ENCODE measurements at places on chromosomes 1 and 21.

- DNase-seq = no peak
These were observed 103.6 kb downstream of the SMYD2 start for GRCh38 chr1:214384373-214385079.

DNA sequence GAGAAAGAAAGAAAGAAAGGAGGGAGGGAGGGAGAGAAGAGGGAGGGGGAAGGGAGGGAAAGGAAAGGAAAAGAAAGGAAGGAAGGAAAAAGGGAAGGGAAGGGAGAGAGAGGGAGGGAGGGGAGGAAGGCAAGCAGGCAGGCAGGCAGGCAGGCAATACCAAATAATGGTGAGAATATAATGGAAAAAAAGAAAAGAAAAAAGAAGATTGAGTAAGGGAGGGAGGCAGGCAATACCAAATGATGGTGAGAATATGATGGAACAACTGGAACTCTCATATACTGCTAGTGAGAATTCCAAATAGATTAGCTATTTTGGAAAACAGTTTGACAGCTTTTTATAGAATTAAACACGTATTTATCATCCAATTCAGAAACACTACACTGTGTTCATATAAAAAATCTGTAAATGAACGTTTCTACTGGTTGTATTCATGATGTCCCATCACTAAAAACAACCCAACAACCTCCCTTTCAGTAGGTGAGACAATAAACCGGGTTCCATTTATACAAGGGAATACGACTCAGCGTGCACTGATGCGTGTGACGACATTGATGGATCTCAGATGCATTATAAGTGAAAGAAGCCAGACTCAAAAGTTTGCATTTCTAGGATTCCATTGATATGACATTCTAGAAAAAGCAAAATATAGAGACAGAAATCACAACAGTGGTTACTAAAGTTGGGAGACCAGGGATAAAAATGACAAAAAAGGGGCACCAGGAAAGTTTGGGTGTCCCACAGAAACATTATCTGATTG is 226.4 kb downstream of the DSCAM start:
- no peak for DNase-seq

DNA sequence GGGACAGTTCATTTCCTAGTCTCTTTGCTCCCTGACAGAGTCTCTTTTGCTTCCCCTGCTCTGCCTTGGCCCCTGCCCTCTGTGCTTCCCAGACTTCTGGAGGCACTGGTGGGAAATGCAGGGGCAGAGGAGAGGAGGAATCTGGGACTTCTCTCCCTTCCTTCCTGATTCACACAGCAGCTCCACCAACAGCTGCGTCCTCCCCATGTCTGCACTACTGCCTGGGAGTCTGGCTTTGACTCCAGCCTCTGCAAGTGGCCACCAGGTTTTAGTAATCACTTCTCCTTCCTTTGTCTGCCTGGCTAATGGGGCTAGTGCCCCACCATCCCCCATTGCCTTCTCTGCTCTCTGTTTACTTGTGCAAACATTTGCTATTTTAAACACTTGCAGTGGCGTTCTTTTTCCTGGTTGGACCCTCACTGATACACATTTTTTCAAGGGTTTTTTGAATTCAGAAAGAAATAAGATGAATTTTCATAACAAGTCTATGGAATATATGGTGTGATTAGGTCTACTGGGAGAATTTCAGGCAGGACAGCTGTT is 21.9 kb downstream of the FASLG start:
- DNase-seq = no peak

DNA sequence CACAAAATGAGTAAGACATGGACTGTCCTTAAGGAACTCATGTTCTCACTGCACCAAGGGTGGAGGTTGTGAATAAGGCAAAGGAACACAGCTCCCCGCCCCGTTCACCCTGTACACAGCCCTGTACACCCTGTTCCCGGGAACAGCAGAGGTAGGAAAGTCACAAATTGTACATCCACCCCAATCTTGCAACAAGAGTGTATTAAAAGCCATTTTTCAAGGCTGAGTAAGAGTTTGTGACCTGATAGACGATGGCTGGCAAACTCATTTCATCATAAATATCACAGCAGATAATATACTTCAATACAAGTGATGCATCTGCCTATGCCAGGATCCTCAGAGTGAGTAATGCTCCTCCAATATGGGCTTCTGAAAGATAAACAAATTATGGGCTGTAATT is 52.5 kb upstream of the CAMK1G start:
- no peak for DNase-seq

DNA sequence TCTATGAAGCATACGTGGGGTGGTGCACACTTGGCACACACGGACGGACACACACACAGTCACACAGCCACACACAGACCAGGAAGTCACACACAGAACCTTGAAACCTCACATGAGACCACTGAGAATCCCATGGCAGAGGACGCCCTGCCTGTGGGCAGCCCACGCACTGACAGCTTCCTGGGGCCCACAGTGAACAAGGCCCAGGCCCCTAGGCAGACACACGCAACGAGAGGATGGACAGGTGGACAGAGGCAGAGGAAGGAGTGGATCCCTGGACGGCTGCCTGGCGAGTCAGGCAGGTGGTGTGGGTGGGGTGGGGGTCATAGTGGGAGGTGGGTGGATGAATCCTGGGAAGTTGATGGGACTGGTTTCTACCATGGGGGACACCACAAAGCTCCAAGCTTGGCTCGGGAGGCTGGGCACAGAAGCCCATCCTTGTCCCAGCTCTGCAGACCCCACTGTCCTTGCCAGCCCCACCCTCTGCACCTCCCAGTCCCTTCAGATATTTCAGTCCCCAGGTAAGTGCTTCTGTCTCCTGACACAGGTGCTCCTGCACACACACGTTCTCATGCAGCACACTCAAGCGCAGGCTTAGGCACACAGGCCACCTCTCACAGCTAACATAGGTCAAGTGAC is 49.1 kb downstream of the WNT9A start:
- no peak for DNase-seq

- no peak for DNase-seq
These were observed 8.3 kb upstream of the COL16A1 start for GRCh38 chr1:31712068-31712467.

- DNase-seq = no peak
These were observed 2.4 kb downstream of the CCSAP start for GRCh38 chr1:229340496-229340895.

DNA sequence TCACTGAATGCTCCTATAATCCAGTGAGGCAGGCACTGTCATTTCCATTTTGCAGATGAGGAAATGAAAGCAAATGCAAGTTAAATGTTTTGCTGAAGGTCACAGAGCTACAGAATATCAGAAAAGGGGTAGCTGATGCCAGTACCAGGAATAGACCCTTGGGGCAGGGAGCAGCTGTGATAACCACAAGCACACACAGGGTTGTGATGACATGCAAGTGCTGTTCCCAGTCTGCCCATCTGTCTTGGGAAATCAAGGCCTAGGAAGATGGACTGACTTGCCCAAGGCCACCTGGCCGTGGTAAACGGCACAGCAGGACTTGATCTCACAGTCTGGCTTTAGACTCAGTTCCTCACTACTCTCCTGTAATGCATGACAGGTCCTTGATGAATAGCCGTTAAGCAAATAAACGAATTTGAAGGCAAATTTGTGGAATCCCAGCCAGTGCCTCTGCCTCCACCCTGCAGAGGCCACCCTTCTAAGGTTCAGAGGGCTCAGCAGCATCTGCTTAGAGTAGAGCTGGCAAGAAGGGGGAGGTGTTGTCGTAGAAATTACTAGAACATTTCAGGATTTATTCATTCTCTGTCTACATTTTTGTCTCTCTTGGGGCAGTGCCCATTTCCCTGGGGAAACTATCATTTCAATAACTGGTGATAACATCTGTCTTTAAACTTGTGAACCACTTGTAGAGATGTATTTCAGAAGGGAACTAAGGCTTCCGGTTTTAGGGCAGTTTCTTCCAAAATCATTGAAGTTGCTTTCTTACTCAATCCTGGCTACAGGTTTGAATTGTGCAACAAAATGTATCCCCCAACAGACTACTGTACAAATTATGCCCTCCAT is 53.2 kb upstream of the MRPS6 start:
- no peak for DNase-seq

- no peak for DNase-seq
These were observed 51.8 kb downstream of the MAGI3 start for GRCh38 chr1:113442131-113442530.

DNA sequence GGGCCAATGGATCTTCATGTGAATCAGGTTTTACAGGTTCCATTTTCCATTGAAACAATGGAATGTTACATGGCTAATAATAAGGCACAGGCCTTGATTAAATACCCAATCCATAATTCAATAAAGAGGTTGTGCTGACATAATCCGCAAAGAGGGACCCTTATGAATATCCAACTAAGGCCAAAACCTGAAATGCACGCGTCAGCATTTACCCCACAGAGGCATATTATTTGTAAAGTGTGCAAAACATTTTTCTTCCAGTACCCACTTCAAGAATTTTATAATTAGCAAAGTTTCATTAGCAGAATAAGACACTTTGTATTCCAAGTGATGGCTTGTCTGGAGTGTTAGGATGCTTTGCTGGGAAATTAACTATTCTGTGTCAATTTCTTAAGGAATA is 220.6 kb upstream of the C8B start:
- DNase-seq = no peak

DNA sequence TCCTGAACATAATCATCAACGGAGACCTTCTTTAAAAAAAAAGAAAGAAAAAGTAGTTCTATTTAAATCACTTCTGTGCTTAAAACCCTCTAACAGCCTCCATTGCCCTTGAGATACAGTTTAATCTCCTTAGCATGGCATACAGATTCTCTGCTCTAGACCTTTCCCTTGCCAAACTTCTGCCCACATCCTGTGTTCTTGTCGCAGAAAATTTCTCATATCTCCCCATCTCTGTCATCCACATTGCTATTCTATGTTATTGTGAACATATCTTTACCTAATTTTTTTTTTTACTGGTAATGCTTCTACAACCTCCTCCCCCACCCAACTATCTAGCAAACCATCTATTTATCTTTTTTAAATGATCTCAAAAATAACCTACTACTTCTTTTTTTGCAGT is 135.7 kb upstream of the PROX1 start:
- no peak for DNase-seq

DNA sequence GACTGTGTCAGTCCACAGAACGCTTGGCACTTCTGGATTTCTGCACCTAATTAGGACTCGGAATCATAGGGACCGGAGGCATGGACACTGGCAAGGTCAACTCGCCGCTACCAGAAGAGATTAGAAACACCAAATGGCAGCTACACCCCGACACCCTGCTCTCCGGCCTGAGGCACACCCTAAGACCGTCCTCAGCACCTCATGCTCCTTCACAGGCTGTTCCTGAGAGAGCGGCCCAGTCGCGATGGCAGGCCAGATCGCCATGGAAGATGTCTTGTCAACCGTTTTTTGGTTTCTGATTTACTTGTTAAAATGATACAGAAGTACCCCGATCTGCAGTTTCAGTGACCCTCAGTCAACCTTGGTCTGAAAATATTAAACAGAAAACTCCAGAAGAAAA is 46.8 kb downstream of the NPHP4 start:
- DNase-seq = no peak

GRCh38 chr21:14945176-14945575 is 119.6 kb downstream of the NRIP1 start:
- DNase-seq = no peak

GRCh38 chr1:206898089-206898914 is 1.1 kb downstream of the IL24 start:
- DNase-seq = no peak

DNA sequence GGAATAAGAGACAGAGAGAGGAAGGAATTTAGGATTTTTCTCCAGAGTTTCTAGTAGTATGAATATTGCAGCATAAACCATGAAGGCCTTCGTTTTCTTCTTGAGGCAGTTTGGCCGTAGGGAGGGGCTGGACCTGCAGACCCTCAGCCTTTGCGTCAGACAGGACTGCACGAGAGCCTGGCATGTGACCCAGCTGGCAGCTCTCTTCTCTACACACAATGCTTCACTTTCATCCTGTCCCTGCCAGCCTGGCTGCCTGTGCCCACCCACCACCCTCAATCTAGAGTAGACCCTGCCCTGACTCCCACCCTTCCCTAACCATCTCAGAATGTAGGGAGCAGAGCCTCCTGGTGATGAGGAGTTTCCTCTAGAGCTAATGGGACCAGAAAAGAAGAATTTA is 1.6 kb downstream of the CA14 start:
- no peak for DNase-seq

- DNase-seq = no peak
These were observed 76.8 kb downstream of the PLXNA2 start for GRCh38 chr1:208167261-208167869.

- no peak for DNase-seq
These were observed 446.8 kb downstream of the PLPP3 start for GRCh38 chr1:56132520-56132919.

- no peak for DNase-seq
These were observed 1.3 kb downstream of the MTFR1L start for GRCh38 chr1:25821112-25821476.

DNA sequence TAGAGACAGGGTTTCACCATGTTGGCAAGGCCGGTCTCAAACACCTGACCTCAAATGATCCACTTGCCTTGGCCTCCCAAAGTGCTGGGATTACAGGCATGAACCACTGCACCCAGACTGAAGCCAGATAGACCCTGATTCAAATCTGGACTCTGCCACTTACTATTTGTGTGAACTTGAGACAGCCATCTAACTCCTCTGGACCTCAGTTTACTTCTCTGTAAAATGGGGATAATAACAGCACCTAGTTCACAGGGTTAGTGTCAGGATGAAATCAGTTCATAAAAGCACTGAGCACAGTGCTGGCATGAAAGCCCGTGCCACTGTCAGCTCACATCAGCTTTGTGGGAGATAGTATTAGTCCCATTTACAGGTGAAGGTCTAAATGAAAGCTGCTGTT is 28.5 kb downstream of the RAB3B start:
- DNase-seq = no peak

DNA sequence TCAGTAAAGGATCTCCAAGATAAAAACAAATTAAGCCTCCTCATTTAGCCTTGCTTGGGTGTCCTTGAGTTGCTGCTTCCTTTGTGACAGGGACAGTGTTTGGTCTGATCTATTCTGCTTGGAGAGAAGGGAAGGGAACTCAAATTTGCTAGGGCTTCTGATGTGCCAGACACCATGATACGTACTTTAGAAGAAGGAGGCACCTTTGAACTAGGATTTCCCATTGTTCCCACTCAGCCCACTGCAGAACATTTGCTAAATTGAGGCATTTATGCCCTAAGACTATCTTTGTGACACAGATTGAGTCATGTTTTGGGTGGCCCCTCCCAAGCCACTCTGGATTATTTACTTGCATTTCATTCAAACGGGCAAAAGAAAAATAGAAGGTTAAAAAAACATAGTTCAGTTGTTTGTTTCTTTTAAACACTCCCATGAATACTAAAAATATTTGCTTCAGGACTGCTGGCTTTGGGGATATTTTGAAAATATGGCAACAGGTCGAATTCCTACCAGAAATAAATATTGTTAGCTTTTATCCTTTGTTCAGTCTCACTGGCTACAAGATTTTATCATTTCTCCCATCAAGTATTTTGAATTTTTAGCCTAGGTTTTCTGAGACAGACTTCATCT is 81.9 kb upstream of the WLS start:
- DNase-seq = no peak

Data from esophagus squamous epithelium (tissue), 5 donors.